ENCODE measurements at places on chromosomes 1 and 21.

DNA sequence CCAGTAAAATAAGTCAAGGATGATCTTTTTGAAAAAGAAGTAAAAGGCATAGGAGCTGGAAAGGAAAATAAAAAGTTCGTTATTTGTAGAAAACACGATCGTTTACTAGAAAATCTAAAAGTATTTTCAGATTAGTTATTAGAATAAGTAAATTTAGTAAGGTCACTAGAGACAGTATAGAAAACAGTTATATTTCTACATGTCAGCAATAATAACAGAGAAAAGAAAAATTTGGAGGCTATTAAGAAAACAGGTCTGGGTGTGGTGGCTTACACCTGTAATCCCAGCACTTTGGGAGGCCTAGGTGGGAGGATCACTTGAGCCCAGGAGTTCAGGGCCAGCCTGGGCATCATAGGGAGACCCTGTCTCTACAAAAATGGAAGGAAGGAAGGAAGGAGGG lies 181.3 kb downstream of the VPS13D start:
- no peak for DNase-seq

- no peak for DNase-seq
Measured at GRCh38 chr1:48688102-48688760, 88.5 kb downstream of the BEND5 start.

GRCh38 chr21:20451046-20451445 lies 547.2 kb upstream of the NCAM2 start:
- no peak for DNase-seq

DNA sequence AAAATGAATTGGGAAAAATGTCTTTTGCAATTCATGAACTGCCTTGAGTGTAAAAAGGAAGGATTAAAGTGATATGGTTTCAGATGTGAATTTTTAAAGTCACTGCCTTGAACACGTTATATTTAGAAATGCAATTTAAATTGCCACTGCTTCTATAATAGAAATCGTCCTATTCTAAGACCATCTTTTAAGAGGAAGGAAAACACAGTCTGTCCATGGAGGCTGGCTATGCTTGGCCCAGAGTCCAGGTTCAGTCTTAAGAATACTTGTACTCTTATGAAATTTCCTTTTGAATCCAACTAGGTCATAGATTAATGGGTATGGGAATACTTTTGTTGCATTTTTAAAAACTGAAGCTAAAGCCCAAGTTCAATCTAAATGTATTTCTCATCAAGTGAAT lies 86.0 kb downstream of the PCNX2 start:
- DNase-seq: no peak

DNA sequence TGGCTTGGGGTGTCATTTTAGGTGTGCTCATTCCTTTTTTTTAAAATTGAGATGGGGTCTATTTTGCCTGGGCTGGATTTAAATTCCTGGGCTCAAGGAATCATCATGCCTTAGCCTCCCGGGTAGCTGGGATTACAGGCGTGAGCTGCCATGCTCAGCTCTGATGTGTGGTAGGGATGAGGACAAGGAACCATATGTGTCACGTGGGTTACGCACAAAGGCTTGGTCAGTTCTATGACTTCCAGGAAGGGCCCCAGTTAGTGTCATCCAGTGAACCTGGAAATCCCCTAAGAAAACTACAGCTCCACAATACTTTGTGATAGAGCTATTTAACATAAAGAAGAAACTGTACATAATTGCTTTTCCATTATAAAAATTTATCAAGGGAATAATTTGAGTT lies 6.7 kb upstream of the METTL25B start:
- DNase-seq: no peak

GRCh38 chr1:182761396-182762395 lies 27.9 kb upstream of the NPL start:
- DNase-seq: no peak

- DNase-seq: no peak
Measured at GRCh38 chr1:30786264-30786991, 28.9 kb upstream of the LAPTM5 start.

DNA sequence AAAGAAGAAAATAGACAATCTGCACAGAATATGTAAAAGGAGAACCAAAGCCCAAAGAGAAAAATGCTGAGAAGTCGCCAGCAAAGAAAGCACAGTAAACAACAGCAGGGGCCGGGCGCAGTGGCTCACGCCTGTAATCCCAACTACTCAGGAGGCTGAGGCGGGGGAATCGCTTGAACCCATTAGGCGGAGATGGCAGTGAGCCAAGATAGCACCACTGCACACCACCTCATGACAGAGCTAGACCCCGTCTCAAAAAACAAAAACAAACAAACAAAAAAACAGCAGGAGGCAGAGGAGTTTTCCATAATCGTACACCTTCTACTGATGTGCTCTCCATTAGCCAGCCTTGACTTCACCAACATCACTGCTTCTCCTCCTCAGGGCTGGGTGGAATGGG lies 153.2 kb downstream of the LYPLAL1 start:
- DNase-seq: no peak

DNA sequence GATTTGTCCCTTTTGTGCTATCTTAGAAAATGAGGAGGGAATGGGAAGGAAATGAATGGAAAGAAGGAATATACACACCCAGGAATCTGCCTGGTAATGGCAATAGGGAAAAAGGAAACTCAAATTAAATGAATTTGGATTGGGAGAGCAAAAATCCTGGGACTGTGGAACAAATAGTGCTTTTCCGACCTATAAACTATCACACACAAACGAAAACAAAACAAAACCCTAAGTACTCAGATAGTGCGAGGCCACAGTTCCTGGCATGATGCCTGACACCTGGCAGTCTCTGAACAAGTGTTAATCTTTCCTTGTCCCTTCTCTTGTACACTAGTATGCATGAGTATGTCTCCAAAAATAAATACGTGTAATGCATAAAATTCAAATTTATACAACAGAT lies 319.8 kb upstream of the SPAG17 start:
- no peak for DNase-seq

GRCh38 chr1:164311377-164311776 lies 247.6 kb upstream of the PBX1 start:
- DNase-seq: no peak

GRCh38 chr1:59078070-59078800 lies 218.7 kb upstream of the FGGY start:
- no peak for DNase-seq

DNA sequence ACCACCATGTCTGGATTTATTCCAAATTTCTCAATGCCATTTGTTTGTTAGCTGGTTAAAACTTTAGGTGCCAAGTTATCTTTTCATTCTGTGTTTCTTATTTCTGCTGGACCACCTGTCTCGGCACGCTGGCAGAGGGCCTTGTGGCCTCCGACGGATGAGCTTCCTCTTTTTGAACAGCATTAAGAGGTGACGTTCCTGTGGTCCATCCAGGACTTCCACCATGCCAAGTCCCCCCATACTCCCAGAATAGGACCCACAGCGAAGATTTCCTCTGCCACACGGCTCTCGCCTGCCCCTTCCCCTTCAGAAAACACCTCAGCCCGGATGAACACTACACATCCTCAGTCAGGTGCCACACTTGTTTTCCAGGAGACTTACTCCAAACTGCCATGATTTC lies 73.8 kb downstream of the NTPCR start:
- DNase-seq: no peak

GRCh38 chr1:155012026-155012546 lies 9.5 kb downstream of the ZBTB7B start:
- DNase-seq: no peak

DNA sequence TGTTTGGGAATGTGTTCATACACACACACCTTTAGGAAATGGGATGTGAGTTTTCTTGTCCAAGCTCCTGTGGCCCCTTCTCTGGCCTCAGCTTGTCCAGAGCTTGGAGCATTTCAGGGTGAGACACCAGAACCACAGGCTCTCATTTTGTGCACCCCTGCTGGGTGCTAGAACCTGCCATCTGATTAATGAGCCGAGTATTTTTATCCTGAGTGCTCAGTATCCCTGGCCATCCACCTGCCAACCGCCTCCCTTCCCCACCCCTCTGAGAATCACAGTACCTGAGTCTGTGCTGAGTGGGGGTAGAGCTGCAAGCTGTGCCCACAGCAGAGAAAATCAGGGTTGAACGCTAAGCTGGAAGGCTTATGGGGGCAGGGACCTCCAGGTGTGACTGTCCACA lies 1.4 kb downstream of the CASQ1 start:
- no peak for DNase-seq

GRCh38 chr1:219927956-219928790 lies at the start of gene SLC30A10:
Gene SLC30A10, minus strand, starts transcription at chr1:219928557. Its CDS starts 117 bp downstream, at chr1:219928440.
- peak; percentile 23 for DNase-seq

DNA sequence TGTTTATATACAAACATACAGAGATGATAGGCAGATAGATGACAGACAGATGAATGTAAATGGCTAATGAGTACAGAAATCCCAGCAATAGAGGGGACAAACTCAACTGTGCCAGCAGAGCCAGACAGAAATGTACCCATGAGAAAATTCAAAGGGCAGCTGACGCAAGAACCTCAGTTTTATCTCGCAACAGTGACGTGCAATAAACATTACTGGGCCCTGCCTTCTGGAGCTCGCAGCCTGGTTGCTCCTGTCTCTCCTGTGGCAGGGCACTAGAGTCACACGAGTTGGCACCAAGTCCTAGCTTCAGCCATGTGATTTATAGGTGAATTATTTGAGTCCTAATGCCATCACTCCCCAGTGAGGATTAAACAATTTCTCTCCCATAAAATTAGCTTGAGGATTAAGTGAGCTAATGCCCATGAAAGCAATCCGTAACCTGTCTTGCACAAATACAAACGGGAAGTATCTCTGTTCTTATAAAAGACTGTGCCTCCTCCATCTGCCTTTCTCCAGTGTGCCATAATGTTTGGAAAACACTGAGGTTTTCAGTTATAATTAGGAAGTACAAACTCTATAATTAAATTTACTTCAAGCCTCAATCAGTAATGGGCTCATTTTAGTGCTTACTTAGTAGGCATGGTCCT lies 50.7 kb downstream of the VAV3 start:
- DNase-seq: no peak

GRCh38 chr1:3087049-3087448 lies 18.0 kb downstream of the PRDM16 start:
- DNase-seq: no peak

DNA sequence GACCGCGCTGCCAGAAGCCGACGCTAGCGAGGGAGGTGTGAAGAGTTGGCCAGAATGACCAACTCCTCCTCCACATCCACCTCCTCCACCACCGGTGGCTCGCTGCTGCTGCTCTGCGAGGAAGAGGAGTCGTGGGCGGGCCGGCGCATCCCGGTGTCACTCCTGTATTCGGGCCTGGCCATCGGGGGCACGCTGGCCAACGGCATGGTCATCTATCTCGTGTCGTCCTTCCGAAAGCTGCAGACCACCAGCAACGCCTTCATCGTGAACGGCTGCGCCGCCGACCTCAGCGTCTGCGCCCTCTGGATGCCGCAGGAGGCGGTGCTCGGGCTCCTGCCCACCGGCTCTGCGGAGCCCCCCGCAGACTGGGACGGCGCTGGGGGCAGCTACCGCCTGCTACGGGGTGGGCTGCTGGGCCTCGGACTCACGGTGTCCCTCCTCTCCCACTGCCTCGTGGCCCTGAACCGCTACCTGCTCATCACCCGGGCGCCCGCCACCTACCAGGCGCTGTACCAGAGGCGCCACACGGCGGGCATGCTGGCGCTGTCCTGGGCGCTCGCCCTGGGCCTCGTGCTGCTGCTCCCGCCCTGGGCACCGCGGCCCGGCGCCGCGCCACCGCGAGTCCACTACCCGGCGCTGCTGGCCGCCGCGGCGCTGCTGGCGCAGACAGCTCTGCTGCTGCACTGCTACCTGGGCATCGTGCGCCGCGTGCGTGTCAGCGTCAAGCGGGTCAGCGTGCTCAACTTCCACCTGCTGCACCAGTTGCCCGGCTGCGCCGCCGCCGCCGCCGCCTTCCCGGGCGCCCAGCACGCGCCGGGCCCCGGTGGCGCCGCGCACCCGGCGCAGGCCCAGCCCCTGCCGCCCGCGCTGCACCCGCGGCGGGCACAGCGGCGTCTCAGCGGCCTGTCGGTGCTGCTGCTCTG lies 1.2 kb downstream of the GPR88 start:
- DNase-seq: peak; percentile 24

- no peak for DNase-seq
Measured at GRCh38 chr1:166840309-166841274, 1.3 kb downstream of the POGK start.

GRCh38 chr1:227888404-227889046 lies 59.2 kb downstream of the WNT9A start:
- DNase-seq: no peak

DNA sequence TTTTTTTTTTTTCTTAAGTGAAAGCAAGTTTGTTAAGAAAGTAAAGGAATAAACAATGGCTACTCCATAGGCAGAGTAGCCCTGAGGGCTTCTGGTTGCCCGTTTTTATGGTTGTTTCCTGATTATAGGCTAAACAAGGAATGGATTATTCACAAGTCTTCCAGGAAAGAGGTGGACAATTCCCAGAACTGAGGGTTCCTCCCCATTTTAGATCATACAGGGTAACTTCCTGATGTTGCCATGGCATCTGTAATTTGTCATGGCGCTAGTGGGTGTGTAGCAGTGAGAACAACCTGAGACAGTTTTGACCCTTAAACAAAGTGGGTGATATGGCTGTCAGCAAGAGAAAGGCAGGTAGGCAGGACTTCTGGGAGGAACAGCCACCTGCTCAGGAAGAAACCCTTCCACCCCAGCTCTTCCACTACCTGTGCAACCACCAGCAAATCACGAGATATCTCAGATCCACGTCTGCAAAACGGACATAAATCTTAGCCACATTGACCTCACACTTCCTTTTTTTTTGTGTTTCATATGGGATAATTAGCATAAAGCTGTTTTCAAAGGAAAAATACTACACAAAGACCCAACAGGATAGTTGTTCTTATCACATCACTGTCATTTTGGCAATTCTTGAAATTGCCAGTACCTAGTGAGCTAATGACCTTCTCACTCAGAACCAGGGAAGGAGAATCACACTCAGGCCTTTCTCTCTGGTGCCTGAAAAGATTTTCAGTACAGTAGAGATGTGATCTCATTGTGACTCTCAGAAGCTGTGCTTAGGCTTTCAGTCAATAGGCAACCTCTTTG lies 34.8 kb upstream of the DUSP10 start:
- no peak for DNase-seq

DNA sequence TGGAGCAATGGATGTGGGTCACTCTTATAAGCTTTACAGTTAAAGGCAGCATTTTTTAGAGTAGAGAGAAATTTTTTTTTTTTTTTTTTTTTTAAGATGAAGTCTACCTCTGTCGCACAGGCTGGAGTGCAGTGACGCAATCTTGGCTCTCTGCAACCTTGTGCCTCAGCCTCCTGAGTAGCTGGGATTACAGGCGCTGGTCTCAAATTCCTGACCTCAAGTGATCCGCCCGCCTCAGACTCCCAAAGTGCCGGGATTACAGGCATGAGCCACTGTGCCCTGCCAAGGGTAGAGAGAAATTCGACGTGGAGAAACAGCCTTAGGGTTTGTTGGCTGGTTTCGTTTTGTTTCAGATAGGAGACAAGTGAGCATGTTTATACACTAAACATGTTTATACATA lies 594.2 kb upstream of the ADAMTS5 start:
- DNase-seq: no peak

GRCh38 chr1:153977250-153978240 lies at the start of gene JTB:
Gene JTB, minus strand, starts transcription at chr1:153977674. Its CDS starts 422 bp downstream, at chr1:153977252.
- DNase-seq: peak; percentile 81

DNA sequence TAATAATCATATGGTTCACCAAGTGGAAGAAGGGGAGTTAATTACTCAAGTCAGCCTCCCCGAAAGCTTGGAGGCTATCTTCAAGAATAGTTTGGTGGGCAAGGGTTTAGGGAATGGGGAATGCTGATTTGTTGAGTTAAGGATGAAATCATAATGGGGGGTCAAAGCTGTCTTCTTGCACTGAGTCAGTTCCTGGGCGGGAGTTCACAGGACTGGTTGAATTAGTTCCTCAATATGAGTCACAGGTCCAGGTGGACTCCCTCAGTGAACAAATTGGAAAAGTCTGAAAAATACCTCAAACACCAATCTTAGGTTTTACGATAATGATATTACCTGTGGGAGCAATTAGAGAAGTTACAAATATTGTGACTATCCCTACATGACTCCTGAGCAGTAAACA lies 115.2 kb upstream of the COA6 start:
- DNase-seq: no peak
